ENCODE measurements at places on chromosomes 5 and 9. TPM values are rescaled to one million over a fixed set of nuclear protein-coding genes. Genes with fewer than 3 reads are reported as not detected.

- DNase-seq, result peak; percentile 16
These were observed 35.7 kb upstream of the EGFL7 start for GRCh38 chr9:136626740-136627642.

DNA sequence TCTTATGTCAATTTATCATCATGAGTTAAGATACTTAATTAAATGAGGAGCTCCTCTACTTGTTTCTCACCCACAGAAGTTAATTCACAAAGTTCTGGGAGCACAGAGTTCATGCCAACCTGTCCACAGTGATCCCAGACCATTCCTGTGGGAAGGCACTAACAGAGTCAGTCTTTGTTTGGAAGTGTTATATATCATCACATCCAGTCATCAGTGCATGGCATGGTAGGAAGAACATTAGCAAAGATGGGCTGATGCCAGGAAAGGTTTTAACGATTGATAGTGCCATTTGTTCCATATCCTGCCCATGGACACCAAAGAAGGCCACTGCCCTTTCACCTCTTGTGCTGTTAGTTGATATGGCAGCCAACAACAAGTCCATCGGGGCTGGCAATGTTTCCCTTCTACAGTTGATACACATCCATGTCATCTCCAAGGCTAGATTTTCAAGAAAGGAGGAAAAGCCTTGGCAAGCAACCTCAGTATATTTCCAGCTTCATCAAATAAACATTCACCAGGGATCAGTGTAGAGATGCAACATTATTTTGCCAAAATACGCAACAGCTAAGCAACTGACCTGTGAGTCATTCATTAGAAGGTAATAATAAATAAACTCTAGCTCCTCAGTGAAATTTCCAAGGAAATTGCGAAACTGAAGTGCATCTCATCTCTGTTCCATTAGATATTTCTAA is 169.6 kb downstream of the RORB start:
- DNase-seq, result no peak

The BSPRY gene
- not detected for total RNA-seq

The NR6A1 gene
- 2.9 TPM for total RNA-seq

The GFPT2 gene
- 0.68 TPM for total RNA-seq

Measured in dermis blood vessel endothelial cell (primary cell).